ENCODE measurements at places on chromosomes 3 and 15. TPM values are rescaled to one million over a fixed set of nuclear protein-coding genes. Genes with fewer than 3 reads are reported as not detected.

SYNPR gene
- total RNA-seq = 6.1 TPM

SIAH2 gene
- total RNA-seq = 9.6 TPM

SLCO3A1 gene
- total RNA-seq = 27.9 TPM

SH2D7 gene
- not detected for total RNA-seq

GOLGA8H gene
- total RNA-seq = not detected

APOD gene
- total RNA-seq = not detected

HTD2 gene
- 7.4 TPM for total RNA-seq

MCF2L2 gene
- total RNA-seq = 18.1 TPM

Data from glutamatergic neuron (in vitro differentiated cells).